ENCODE measurements at places on chromosomes 4 and X.

- DNase-seq, result no peak
These were observed 996.8 kb downstream of the PCDH19 start for GRCh38 chrX:99413317-99413716.

DNA sequence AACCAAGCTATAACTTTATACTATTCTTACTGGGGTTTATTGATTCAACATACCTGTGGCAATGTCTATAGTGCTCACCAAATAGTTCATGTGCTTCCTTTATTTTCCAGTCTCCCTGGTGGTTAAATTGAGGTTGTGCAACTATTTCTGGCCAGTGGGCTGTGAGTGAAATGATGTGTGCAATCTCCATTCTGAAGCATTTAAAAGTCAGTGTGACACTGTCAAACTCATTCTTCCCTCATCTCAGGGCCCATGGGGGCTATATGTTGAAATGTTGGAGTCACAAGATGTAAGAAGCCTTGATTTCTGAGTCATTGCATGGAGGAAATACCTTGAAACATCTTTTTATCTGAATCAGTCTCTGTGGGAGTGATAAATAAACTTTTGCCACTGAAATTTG, 414.3 kb upstream of the RPS6KA3 start:
- DNase-seq, result no peak

GRCh38 chr4:39571504-39571903, 44.3 kb upstream of the UGDH start:
- DNase-seq, result no peak

DNA sequence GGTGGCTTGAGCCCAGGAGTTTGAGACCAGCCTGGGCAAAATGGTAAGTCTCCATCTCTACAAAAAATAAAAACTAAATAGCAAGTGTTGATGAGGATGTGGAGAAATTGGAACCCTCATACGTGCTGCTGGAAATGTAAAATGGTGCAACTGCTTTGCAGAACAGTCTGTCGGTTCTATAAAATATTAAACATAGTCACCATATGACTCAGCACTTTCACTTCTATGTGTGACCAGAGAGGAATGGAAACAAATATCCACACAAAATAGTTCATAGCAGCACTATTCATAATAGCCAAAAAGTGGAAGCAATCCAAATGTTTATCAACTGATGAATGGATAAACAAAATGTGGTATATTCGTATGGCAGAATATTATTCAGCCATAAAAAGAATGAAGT, 60.8 kb upstream of the FMR1 start:
- DNase-seq, result no peak

GRCh38 chrX:75071334-75071733, 84.7 kb downstream of the ABCB7 start:
- no peak for DNase-seq

DNA sequence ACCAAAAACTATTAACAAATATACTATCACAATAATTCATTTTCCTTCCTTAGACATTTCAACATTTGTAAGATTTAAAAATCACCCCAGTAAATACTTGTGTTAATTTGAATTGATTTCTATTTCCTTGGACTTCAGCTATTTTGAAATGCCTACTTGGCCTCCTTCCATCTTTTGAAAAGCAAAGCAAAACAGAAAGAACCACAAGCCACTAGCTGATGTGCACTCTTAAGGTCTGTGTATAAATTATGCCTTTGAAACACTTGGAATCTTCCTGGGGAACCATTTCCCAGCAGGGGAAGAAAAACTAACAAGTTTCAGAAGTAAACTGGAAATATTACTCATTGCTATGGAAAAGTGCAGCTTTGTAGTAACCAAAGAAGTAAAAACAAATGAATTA, 139.8 kb downstream of the CLCN4 start:
- DNase-seq, result no peak

DNA sequence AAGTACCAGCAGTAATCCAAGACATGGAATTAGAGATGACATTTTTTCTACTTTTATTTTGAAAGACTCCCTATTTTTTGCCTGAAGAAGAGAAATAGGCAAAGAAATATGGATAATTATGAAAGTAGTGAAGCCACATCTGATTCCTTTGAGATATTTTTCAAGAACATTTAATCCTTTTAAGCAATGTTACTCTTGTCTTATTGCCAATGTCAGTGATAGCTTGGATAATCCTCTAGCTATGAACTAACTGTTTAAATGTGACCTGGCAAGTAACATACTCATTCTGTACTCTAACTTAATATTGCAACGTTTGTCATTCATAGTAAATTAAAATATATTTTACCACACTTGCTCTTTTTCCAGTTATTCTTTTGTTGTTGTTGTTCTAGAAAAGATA, 181.3 kb downstream of the VEGFC start:
- no peak for DNase-seq

DNA sequence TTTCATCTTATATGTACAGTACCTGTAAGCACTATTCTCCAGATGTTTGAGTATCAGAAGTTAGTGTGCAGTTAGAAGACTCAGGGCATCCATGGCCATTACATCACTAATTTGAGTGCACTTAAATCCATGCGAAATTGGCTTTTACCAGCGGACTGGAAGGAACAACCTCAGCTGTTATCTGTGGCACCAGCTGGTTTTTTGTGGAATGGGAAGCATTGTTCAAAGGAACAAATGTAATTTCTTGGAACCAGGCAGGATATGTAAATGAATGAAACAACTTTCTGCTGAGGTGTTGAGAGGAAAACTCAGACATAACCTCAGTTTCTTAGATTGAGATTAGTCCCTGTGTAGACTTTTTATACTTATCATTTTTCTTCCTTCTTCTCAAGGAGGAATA, 60.2 kb downstream of the PDGFRA start:
- no peak for DNase-seq

- DNase-seq, result no peak
These were observed 290.5 kb downstream of the RAB28 start for GRCh38 chr4:13193662-13194061.

GRCh38 chr4:138182838-138183426, 59.2 kb downstream of the SLC7A11 start:
- peak; percentile 48 for DNase-seq

DNA sequence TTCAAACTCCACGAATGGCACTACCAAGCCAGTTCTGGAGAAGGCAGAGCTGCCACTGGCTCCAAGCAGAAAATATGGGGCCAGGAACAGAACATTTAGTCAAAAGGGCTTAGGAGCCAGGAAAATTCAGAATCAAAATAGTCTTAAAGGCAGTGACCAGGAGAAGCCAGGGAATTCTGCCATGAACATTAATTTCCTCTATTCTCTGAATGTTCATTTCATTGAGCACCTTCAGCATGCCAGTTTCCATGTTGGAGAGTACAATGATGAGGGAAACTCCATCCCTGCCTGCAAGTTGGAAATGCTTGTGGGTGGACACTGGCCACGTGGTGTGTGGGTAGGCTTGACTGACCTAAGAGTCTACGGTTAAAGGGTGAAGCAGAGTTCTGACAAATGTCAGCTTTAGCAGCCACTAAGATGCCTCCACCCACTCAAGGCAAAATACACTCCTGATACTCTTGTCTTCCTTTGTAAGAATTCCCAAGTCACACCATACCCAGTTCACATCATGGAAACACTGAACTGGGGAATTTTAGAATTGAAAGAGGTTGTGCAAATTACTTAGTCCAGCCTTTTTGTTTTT, 190.1 kb upstream of the C1QTNF7 start:
- no peak for DNase-seq

GRCh38 chr4:56468097-56468422, 643 bp downstream of the SRP72 start:
- DNase-seq, result peak; percentile 64

GRCh38 chrX:109372716-109373115, 109.2 kb downstream of the GUCY2F start:
- no peak for DNase-seq

GRCh38 chr4:2712261-2712842, 43.8 kb downstream of the TNIP2 start:
- no peak for DNase-seq

- no peak for DNase-seq
These were observed 96.3 kb upstream of the TSPAN5 start for GRCh38 chr4:98754736-98755135.

- peak; percentile 64 for DNase-seq
These were observed 103.8 kb upstream of the QRFPR start for GRCh38 chr4:121484633-121485032.

- DNase-seq, result no peak
These were observed 12.8 kb upstream of the BOD1L1 start for GRCh38 chr4:13640149-13640940.

DNA sequence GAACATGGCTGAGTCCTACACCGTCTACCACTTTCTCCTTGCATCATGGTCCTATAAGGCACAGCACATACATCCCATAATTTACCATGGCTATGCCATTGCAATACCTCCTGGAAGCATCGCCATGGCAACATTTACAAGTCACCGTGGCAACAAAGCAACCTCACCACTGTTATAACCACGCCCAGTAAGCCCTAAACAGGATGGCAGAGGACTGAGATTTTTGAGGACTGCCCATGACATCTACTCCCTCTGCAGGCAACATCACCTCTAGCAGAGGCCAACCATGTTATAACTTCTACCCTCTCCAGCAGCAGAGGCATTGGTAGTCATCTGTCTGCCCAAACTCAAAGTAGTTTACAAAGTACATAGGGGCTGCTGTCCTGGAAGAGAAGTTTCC, 29.7 kb downstream of the BCOR start:
- DNase-seq, result peak; percentile 29

DNA sequence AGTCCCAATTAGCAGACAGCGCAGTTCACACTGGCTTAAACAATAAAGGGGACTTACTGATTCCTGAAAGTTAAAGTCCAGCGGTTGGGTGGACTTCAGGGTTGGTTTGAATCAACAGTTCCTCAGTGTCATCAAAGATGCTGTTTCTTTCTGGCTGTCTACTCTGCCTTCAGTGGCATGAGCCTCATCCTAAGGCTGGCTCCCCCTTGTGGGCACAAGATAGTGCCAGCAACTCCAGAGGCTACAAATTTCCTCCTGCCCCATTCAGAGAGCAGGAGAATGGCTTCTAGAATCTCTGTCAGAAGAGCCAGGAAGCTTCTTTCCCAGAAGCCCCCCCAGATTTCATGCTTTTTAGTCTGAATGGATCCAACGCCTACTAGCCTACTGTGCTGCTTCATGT, 82.4 kb upstream of the MTM1 start:
- no peak for DNase-seq

GRCh38 chr4:20646287-20646686, 54.0 kb upstream of the PACRGL start:
- no peak for DNase-seq

DNA sequence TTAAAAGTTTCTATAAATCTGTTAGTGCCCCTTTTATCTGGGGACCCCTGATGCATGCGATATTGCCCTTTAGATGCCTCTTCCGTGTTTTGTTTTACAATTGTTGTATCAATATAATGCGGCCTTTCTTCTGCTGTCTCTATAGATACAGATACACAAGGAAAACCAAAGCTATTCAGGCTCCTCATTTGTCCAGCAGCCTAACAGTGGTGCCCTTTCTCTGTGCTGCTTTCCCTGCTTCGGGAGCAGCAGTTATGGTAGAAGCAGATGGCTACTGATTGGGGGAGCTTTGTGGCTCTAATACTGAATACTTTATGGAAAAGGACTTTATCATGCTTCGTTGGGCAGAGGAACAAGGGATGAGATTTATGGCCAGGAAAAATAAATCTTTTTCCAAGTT, 10.6 kb upstream of the PRDM8 start:
- DNase-seq, result no peak

DNA sequence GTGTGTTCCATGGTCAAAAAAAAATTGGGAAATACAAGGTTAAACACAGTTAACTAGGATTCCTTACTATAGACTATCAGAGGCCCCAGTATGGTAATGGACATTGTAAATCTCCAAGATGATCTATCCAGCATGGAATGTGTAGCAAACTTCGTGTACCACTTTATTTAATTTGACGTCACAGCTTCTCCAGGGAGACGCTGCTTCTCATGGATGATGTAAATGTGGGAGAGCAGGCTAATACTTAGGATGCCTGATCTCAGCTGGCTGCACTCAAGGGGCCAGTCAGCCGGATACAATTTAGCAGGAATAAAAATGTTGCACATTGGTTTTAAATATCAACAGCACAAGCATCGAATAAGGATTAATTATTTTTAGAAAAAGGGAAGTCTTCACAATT, 111.7 kb upstream of the HPF1 start:
- DNase-seq, result no peak

GRCh38 chr4:1466034-1466862, 60.0 kb upstream of the NKX1-1 start:
- DNase-seq, result no peak

DNA sequence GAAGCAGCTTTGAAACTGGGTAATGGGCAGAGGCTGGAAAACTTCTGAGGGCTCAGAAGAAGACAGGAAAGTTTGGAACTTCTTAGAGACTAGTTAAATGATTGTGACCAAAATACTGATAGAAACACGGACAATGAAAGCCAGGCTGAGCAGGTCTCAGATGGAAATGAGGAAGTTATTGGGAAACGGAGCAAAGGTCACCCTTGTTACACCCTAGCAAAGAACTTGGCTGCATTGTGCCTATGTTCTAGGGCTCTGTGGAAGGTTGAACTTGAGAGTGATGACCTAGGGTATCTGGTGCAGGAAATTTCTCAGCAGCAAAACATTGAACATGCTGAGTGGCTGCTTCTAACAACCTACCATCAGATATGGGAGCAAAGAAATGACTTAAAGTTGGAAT, 50.8 kb upstream of the FBXW7 start:
- DNase-seq, result no peak

- no peak for DNase-seq
These were observed 24.4 kb downstream of the RTL5 start for GRCh38 chrX:72107320-72107719.

DNA sequence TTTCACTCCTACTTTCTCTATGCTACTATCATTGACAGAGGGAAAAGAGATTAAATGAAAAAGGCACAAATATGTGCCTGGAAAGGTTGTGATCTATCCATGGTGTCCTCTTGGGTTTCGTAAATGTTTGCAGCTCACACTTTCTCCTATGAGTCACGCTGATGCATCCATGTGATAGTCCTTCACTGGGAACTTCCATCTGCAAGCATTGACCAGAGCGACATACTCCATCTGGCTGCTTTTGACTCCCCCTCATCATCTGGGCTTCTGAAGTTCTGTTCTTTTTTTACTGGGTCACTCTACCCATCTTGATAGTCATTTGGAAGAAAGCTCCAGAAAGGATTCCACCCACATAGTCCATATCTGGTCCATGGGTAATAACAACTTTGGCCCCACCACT, 84.7 kb upstream of the NDST3 start:
- no peak for DNase-seq

DNA sequence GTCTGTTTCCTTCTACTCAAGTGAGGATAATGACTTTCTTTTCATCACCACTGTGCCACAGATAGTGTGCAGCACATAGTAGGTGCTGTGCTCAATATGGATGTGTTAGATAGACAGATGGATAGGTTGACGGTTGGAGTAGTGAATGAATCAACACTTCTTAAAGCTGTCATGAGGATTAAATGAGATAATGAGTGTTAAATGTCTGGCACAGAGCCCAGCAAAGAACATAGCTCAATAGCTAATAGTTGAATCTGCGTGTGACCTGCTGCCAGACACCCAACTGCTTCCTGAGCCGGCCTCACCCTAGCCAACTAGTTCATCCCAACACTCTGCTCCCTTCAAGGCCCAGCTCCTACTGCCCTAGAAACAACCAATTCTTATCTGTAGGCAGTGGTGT, 67.7 kb upstream of the PJA1 start:
- DNase-seq, result no peak

- no peak for DNase-seq
These were observed 11.7 kb downstream of the NSD2 start for GRCh38 chr4:1882850-1883271.

- no peak for DNase-seq
These were observed 31.7 kb downstream of the AGA start for GRCh38 chr4:177410566-177410965.

Data from NCI-H1417 (cell line).